Hematopoietic multipotent progenitor cell (in vitro differentiated cells): ENCODE measurements at places on chromosomes 6 and 20. TPM values are rescaled to one million over a fixed set of nuclear protein-coding genes. Genes with fewer than 3 reads are reported as not detected.
A peak's percentile ranks its signal among the peaks of the same experiment; 100 is the strongest.

DNA sequence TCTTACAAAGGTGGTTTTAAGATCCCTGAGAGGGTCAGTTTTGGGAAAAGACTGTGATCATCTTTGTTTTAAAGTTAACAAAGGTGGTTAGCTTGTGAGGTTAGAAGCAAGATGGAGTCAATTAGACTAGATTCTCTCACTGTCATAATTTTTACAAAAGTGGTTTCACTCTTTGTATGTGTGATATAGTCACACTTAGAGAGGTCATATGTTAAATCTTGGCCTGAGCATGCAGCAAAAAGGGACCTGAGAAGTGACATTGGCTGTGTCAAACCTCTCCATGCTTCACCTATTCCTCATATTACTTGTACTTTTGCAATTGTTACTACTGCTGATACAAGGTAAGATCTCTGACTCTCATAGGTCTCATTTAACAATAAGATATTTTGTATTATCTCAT is 368.0 kb downstream of the TBC1D32 start:
- DNase-seq: no peak

DNA sequence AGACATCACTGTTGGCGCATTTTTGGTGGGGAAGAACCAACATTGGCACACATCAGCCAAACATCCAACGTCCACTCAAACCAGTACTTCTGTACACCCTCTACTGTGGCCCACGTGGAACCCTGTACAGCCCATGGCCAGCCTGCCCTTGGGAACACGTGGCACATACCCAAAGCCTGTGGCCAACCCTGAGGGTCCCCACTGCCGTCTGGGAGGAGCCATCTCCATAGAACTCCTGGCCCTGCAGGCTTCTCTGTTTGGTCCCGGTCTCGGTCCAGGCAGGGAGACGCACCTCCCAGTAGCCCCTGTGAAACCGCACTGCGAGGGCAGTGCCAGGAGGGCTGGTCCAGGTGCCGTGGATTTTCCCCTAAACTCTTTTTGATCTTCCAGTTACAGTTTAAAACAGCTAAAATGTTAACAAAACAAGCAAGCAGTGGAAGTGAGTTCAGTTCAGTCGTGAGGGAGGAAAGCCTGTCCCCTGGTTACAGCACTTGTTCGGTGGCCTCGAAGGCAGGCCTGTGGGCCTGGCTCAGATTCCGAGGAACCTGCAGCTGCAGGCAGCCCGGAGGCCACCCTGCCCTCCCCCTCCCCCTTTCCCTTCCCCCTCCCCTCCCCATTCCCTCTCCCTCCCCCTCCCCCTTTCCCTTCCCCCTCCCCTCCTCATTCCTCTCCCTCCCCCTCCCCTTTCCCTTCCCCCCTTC is 233.7 kb downstream of the DLL1 start:
- no peak for DNase-seq

- DNase-seq: no peak
Observed at GRCh38 chr6:131295081-131295480, 159.8 kb downstream of the AKAP7 start.

- no peak for DNase-seq
Observed at GRCh38 chr6:11368760-11369159, 136.3 kb upstream of the NEDD9 start.

- DNase-seq: peak; percentile 75
Observed at GRCh38 chr20:595330-596308, 14.5 kb downstream of the TCF15 start.

DNA sequence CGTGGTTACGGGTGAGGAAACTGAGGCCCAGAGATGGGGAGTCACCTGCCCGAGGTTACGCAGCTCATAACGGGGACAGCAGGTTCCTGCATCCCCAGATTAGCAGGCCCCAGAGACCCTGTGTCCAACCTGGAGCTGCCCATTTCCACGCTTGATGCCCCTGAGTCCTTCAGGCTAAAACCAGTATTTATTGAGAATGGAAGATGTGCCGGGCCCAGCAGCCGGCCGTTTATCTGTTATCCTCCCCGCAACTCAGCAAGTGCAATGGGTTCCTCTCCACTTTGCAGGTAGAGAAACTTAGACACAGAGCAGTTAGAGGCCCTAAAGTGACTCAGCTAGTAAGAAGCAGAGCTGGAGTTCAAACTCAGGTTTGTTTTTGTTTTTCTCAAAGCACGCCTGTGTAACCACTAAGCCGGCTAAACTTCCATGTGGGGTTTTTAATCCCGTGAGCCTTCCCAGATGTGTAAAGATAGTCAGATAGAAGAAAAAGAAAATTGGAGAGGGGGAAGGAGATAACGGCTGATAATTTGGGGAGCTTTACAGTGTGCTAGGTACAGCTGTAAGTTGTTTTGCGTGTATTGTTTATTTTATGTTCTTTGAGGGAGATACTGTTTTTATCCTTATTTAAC is 775 bp downstream of the PFDN4 start:
- no peak for DNase-seq

DNA sequence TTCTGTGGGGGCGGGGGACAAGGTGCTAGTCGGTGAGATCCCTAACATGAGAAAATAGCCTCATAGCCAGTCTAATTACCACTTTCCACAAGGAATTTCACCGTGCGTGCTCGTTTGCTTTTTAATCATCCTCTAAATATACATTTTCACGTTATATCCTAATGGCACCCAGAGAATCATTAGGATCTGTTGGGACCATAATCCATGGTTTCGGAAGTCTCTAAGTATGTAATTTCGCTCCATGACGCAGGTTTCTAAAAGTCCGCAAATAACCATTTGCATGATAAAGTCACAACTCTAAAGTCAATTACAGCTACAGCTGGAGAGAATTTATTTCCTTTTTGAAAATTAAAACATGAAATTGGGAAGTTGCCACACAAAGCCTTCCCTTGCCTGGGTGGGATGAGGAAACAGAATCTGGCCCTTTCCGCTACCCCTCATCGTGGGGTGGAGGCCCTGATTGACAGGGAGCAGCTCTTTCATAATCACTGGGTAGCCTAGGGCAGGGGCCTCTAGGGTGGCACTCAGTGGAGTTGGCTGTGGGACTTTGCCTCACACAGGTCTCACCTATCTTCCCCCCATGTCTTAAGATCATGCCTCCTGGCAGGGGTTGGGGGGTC is 81.9 kb downstream of the LRFN2 start:
- DNase-seq: no peak

The HTR1E gene
- not detected for total RNA-seq

The GPX5 gene
- not detected for total RNA-seq

The ENPP5 gene
- 1.9 TPM for total RNA-seq
